Tracheal epithelial cell (primary cell): ENCODE measurements at places on chromosomes 2 and 18. TPM values are rescaled to one million over a fixed set of nuclear protein-coding genes. Genes with fewer than 3 reads are reported as not detected.

The CCDC102B gene
- 0.96 TPM in 1 of 2 replicates, not detected in the other for total RNA-seq

The CACNB4 gene
- under 0.01 and 0.21 TPM in 2 replicates for total RNA-seq

The VAMP5 gene
- 4.1 TPM in 1 of 2 replicates, not detected in the other for total RNA-seq

The CSRNP3 gene
- total RNA-seq: 0.43 and 0.48 TPM in 2 replicates

The CNGA3 gene
- not detected in 2 replicates for total RNA-seq

The C2orf72 gene
- 0.24 TPM in 1 of 2 replicates, not detected in the other for total RNA-seq

The IHH gene
- total RNA-seq: not detected in 2 replicates

The KCNG2 gene
- not detected in 2 replicates for total RNA-seq

The MEP1B gene
- not detected in 2 replicates for total RNA-seq

The EFHD1 gene
- 1.2 TPM in 1 of 2 replicates, not detected in the other for total RNA-seq

The TEKT4 gene
- total RNA-seq: not detected in 2 replicates

The IL36B gene
- not detected in 2 replicates for total RNA-seq

The PFN4 gene
- total RNA-seq: 0.21 and 0.48 TPM in 2 replicates

The SCRN3 gene
- total RNA-seq: 14.9 and 35.8 TPM in 2 replicates
